GM10248 (cell line): ENCODE measurements at places on chromosomes 4 and X.

GRCh38 chrX:33211356-33212260 lies at the start of gene DMD:
Gene DMD (minus strand): TSS chrX:33211549. CDS start chrX:33211312, 237 bp downstream.
- DNase-seq, result no peak

DNA sequence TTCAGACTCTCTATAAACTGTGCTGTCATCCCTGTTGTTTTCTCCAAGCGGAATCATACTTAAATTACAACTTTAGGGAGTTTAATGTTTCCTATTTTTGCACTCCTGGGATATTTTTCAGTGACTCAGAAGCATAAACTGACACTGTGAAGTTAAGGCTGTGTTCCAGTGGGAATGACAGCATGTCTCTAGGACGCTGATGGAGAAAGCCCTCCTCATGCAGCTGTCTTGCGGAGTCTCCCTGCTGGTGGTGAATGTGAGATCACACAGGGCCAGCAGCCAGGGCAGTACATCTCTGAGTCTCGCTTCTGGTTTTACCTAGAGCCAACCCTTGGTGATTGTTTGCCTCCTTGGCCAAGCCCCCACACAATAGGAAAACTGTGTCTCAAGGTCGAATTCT lies 53.3 kb downstream of the NFKB1 start:
- DNase-seq, result no peak

GRCh38 chrX:27008486-27008885 lies 454.7 kb downstream of the PPP4R3C start:
- no peak for DNase-seq

DNA sequence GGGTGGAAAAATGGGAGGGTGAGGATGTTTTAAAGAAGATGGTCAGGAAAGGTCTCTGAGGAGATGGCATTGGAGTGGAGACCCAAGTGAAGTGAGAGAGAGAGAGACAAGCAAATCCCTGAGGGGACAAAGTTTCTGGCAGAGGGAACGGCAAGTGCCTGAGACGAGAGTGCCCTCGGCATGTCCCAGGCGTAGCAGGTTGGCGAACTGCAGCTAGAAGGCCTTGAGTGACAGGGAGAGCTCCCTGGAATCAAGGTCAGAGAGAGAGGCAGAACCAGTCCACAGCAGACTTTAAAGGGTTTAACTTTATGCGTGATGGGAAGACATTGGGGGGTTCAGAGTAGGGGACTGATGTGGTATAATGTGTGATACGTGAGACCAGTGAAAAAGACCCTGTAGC lies 150.2 kb upstream of the HAND2 start:
- no peak for DNase-seq

DNA sequence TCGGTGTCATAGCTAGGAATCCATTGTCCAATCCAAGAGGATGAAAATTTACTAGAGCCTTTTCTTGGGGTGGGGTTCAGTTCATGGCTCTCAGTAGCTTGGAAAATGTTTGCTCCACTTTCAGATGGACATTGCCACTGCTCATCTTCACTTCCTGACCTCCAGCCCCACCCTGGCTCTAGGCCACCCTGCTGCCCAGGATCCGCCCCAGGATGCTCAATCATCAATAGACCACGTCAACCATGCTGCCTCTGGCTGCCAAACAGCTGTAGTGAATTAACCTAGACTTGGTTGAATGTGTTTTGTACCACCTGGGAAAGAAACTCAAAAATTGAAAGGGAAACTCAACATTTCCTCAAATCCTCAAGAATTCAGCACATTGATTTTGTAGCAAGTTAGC lies 37.2 kb upstream of the HSD17B10 start:
- DNase-seq, result no peak

DNA sequence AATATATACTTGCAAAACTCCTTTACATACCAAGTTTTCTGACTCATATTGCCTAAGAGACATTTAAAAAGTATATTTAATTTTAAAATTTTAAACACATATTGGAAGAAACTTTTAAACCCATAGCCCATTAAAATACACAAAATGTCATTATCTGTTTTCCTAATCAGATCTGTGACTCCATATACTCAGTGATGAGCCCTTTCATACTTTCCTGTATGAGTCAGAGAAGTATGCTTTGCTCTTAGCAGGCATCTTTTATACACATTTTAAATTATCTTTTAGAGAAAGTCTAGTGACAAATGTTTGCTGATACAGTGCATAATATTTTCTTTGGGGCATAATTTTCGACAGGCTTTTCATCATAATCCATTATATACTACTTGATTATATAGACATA lies 26.4 kb downstream of the SPIN3 start:
- no peak for DNase-seq

GRCh38 chr4:31283679-31284078 lies 563.5 kb downstream of the PCDH7 start:
- DNase-seq, result no peak

DNA sequence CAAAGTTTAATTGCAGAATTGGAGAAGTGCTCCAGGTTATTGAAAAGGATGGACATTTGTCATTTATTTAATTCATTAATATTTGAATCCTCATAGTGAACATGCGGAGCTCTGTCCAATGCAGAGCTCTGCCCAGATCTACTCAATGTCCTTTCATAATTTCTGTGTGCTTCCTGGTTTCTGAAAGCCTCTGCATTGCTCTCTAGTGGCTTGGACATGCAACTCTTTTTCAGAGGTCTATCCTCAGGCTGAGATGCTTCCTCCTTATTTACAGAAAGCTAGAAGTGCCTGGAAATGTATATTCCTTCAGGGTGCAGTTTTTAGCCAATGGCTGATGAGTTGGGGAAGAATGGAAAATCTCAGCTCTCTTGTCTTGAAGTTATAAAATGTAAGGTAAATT lies 786.1 kb upstream of the AADAT start:
- no peak for DNase-seq

DNA sequence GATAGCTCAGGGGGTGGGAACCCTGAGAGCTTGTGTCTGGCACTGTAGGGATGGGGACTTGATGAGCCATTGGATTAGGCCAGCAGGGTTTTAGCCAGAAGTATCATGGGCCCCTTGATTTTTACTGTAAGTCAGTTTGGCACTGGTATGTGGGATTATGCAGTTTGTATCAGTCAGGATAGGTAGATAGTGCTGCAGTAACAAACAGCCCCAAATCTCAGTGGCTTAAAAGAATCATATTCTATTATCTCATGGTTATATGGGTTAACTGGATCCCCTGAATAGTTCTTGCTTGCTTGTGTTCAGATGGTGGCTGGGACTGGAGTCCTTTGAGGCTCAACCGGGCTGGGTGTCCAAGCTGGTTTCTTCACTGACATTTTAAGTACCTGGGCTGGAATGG lies 56.5 kb downstream of the SORCS2 start:
- no peak for DNase-seq

- no peak for DNase-seq
Observed at GRCh38 chrX:45689971-45690370, 489.3 kb upstream of the DIPK2B start.

DNA sequence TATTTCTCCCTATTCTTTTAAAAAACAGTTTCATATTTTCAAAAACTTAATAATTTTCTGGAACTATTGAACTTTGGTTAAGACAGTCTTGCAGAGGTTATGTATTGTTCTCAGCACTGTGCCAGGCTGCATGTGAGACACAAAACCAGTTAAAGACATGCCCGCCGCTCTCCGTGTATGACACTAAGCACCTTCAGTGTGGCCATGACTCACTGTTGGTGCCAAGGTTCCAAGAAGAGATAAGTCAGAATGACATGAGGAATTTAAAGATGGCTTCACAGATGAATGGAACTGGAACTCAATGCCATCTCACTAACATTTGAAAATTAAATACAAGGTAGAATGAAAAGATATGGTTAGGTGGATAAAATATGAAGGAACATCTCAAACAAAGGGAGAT lies 525.5 kb upstream of the ZFP42 start:
- no peak for DNase-seq

DNA sequence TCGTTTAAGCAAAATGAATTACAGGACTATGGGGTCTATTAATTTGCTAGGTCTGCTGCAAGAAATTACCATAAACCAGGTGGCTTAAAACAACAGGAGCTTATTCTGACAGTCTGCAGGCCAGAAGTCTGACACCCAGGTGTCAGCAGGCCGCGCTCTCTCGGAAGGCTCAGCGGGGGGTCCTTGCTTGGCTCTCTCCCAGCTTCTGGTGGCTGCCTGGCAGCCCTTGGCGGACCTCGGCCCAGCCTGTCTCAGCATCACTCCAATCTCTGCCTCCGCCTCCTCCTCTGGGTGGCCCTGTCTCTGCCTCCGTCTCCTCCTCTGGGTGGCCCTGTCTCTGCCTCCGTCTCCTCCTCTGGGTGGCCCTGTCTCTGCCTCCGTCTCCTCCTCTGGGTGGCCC lies 580.5 kb upstream of the FAT1 start:
- no peak for DNase-seq

GRCh38 chr4:157014621-157015591 lies 43.3 kb upstream of the PDGFC start:
- DNase-seq, result no peak
